ENCODE measurements at places on chromosomes 4 and X. TPM values are rescaled to one million over a fixed set of nuclear protein-coding genes. Genes with fewer than 3 reads are reported as not detected.

FREM3 gene
- total RNA-seq = not detected

- no peak for DNase-seq
Observed at GRCh38 chr4:7384003-7384928, 50.5 kb downstream of the PSAPL1 start.

KLKB1 gene
- not detected for total RNA-seq

GRCh38 chr4:25860586-25861279, 2.1 kb downstream of the SEL1L3 start:
- DNase-seq = peak; percentile 51

SHOX gene
- not detected for total RNA-seq

DNA sequence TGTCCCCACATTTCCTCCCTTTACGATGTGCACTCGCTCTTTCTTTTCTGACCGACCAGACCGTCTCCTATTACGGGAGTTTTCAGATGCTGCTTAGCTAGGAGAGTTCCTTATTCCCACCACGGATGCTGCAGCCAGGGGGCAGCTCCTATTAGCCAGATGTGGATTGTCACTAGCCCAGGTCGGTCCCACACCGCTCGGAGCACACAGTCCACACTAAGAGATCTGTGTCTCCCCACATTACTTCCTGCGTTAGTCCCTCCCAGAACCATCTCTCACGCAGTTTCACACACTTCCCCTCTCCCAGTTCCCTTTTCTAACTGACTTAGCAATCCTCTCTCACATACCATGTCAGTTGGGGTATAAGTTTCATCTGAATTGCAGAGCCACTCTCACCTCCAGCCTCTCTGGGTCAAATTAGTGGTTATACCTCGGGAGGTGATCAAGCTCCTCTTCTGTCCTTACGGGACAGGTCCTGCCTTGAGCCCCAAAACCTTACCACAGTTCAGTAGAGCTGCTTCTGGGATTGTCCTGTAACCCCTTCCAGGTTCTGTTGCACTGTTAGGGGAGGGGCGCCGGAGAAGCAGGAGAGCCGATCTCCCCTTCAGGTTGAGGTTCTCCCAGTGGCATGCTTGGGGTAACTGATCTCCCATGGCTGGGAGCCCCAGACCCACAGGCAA, 28.2 kb downstream of the SULT1E1 start:
- DNase-seq = no peak

TMEM255A gene
- not detected for total RNA-seq

Measured in fibroblast of the aortic adventitia (primary cell).